ENCODE measurements at places on chromosomes 3 and 15. TPM values are rescaled to one million over a fixed set of nuclear protein-coding genes. Genes with fewer than 3 reads are reported as not detected.

The NEK10 gene
- polyA plus RNA-seq = 2.3 TPM

The DLL4 gene
- polyA plus RNA-seq = 5.1 TPM

The BNC1 gene
- 0.17 TPM for polyA plus RNA-seq

The KNL1 gene
- polyA plus RNA-seq = 32.4 TPM

The PP2D1 gene
- polyA plus RNA-seq = 1.1 TPM

The DGKG gene
- 0.43 TPM for polyA plus RNA-seq

The CORO2B gene
- polyA plus RNA-seq = 23.0 TPM

The PLA2G4B gene
- polyA plus RNA-seq = 16.4 TPM
